ENCODE measurements at places on chromosomes 1 and 21.

GRCh38 chr1:46583494-46583893 lies 20.6 kb downstream of the MKNK1 start:
- no peak for DNase-seq
- H3K27ac ChIP-seq: no peak overlapping the region
- H3K4me1 ChIP-seq: peaks cover 2% of the 10 kb centered on the region
- H3K36me3 ChIP-seq: peaks cover 65% of the 10 kb centered on the region

GRCh38 chr1:243731301-243731891 lies 118.6 kb downstream of the AKT3 start:
- no peak overlapping the region for H3K27ac ChIP-seq
- no peak overlapping the region for H3K4me3 ChIP-seq
- H3K27me3 ChIP-seq: no peaks in the 10 kb centered on the region
- H3K36me3 ChIP-seq: peaks cover 17% of the 10 kb centered on the region

DNA sequence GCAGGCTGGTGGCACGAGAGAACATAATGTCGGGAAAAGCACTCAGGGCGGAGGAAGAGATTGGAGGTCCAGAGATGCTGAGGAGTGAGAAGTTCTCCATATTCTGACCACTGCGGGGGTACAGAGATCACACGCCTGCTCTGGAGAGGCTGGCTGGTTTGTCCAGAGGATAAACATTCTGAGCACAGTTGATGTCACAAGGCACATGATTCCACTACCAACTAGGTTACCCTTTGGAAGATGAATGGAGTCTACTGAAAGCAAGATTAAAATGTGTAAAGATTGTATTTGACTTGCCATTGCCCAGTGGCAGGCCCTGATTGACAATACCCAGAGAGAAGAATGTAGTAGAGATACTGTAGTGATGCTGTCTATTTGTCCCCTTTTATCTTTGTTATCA lies at the start of gene SPATA46:
Gene SPATA46 (minus strand): TSS at position 164 of the 400 bp plus-strand sequence. CDS start 64 bp downstream, at position 100.
- no peak for DNase-seq
- no peaks in the 10 kb centered on the region for H3K36me3 ChIP-seq
- H3K27ac ChIP-seq: no peak within 1 kb of the TSS
- H3K4me1 ChIP-seq: no peaks in the 10 kb centered on the region
- no peak within 1 kb of the TSS for H3K4me3 ChIP-seq
- H3K27me3 ChIP-seq: peaks cover 3% of the 10 kb centered on the region

DNA sequence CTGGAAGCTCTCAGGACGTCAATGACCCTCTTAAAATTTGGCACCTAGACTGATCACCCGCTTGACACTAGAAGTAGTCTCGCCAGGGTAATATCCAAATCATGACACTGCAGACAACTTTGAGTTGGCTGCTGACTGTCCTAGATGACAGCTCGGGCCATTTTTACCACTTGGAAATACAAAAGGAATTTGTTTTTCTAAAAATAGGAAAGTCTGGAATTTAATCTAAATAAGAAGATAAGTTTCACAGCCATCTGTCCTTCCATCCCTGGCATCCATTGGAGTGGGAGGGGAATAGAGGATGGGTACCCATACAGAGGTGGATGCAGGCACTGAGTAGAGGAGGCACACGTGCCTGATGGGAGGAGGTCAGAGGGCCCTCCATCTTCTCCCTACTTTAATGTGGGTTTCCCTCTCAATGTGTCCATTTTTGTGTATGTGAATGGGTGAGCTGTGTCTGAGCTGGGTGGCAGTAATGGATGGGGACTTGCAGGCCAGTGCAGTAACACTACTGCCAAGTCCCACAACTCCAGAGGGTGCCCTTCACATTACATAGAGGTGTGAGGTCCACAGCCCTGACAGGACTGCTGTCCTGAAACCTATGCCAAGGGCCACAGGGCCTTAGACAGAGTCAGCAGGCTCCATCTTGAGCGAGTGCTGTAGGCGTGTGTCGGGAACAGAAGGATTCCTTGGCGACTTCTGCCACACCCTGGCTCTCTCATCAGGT lies 104.8 kb upstream of the IPO9 start:
- H3K27me3 ChIP-seq: peaks cover 21% of the 10 kb centered on the region
- no peak overlapping the region for H3K4me3 ChIP-seq
- H3K27ac ChIP-seq: no peak overlapping the region
- peaks cover 2% of the 10 kb centered on the region for H3K4me1 ChIP-seq
- no peaks in the 10 kb centered on the region for H3K36me3 ChIP-seq
- no peak for DNase-seq

GRCh38 chr1:22949822-22950331 lies 22.8 kb downstream of the LACTBL1 start:
- no peak overlapping the region for H3K27ac ChIP-seq
- no peak for DNase-seq
- no peaks in the 10 kb centered on the region for H3K4me1 ChIP-seq
- peaks cover 27% of the 10 kb centered on the region for H3K27me3 ChIP-seq

- no peak for DNase-seq
- no peaks in the 10 kb centered on the region for H3K27me3 ChIP-seq
- peaks cover 12% of the 10 kb centered on the region for H3K4me1 ChIP-seq
- H3K4me3 ChIP-seq: no peak overlapping the region
- H3K36me3 ChIP-seq: peaks cover 5% of the 10 kb centered on the region
Observed at GRCh38 chr1:246417813-246418564, 89.1 kb downstream of the SMYD3 start.

DNA sequence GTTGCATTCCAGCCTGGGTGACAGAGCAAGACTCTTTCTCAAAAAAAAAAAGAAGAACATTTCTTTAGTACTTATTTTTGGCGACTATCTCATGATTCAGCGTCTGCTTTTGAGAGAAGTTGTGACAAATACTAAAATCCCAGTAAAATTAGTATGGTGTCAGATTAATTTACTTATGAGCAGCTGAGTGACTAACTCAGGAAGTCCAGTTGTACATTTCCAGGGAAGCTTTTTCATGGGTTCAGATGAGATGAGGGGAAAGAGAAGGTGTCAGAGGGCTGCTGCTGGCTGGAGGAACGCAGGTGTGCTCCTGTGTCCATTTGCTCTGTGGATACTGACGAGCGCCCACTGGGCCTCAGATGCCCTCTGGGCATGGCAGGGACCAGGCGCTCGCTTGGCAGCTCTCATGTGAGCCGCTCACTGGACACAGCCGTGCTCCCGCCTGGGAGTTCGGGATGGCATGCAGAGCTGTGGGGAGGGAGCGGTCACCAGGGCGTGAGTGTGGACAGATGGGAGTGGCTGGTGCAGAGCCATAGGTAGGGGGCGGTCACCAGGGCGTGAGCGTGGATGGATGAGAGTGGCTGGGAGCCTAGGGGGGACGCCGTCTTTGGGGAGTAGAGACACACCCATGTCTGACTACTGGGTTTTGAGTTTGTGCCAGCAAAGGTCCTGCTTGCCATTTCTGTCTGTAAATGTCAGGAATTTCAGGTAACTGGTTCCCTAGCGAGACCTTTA lies 55.0 kb downstream of the ADARB1 start:
- no peak for DNase-seq
- no peaks in the 10 kb centered on the region for H3K27me3 ChIP-seq
- peaks cover 16% of the 10 kb centered on the region for H3K36me3 ChIP-seq
- H3K4me1 ChIP-seq: peaks cover 74% of the 10 kb centered on the region

- H3K27me3 ChIP-seq: peaks cover 26% of the 10 kb centered on the region
- H3K4me3 ChIP-seq: no peak overlapping the region
- no peaks in the 10 kb centered on the region for H3K4me1 ChIP-seq
Observed at GRCh38 chr1:115813727-115814126, 27.2 kb downstream of the NHLH2 start.

DNA sequence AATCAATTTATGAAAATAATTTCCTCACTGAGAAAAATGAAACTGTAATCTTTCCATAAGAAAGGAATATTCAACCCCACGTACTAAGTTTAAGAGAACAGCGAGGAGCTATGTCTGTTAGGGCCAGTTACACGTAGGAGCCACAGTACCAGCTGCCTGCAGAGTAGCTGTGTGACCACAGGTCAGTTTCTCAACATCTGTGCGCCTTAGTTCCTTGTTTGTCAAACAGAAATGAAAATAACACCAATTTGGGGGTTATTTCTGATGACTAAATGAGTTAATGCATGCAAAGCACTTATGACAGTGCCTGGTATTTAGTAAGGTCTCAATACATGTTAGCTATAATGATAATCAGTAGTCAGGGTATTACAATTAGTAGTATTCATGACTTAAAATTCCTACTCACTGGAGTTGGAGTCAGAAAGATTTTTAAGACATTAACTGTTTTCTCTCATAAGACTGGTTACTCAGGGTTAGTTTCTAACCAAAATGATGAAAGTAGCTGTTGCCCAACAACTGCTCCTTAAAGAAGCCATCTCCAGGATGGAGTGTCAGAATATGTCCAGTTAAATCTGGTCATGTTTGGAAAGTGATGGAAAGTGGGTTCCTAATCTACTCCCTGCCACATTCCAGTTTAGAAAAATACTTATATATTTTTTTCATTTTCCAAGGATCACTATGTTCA lies 85.8 kb upstream of the ZNF648 start:
- no peak for DNase-seq
- H3K27ac ChIP-seq: no peak overlapping the region
- peaks cover 3% of the 10 kb centered on the region for H3K27me3 ChIP-seq
- H3K4me3 ChIP-seq: no peak overlapping the region
- H3K4me1 ChIP-seq: no peaks in the 10 kb centered on the region

DNA sequence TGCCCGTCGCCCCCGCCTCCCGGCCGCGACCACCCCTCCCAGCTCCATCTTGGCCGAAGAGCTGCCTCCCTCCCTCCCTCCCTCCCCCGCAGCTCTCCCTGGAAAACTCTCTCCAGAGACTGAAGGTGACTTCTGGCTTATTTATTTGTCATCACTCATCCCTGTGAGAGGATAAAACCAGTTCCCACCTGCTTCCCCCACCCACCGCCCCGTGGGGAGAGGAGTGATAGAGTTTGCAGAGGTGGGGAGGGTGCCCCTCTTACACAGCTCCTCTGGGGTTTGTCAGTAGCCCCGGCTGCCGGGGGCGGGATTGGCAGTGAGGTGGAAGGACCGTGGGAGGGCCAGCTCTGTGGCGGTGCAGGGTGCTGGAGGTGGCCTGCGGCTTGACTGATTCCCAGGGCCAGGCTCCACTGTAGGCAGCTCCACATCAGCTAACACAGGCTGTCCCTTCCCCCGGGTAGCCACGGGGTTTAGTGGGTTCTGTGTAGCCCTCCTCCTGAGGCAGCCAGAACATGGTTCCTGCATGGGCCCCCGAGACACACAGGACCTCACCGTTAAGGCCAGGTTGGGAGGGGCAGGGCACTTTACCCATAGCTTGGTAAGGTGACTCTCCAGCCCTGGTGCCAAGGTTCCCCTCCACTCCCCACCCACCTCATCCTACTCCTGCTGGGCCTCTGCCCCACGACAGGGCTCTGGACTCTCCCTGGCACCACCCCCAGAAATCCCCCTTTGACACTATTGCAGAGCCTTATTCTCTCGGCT lies 62.2 kb downstream of the ELK4 start:
- peak overlapping the region; percentile 41 for H3K4me3 ChIP-seq
- H3K4me1 ChIP-seq: peaks cover 6% of the 10 kb centered on the region
- no peak for DNase-seq
- H3K27ac ChIP-seq: no peak overlapping the region
- H3K36me3 ChIP-seq: no peaks in the 10 kb centered on the region
- peaks cover 42% of the 10 kb centered on the region for H3K27me3 ChIP-seq

DNA sequence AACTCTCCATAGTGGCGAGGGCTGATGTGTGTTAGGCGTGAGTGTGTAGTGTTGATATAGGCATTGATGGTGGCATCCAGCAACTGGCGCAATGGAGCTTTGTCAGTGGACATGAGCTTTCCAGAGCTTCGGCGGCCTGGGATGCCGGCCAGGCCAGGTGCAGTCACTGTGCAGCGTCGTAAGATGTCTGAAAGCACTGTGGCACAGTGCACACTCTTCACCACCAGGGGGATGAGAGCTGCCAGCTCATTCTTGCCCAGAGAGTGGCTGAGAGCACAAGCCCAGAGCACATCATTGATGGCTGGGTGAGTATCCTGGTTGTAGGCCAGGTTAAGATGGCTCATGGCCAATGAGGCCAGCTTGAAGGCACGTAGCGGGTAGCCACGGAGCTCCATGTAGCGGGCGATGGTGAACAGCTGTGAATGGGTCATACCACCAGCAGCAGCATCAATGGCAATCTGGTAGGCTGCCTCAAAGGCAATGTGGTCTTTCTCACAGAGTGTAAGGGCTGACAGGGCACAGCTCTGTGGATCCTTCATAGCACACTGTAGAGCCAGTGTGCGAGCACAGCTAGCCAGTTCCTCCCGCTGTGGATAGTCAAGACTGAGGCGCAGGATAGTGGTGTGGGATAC lies 6.7 kb downstream of the UROD start:
- no peaks in the 10 kb centered on the region for H3K27me3 ChIP-seq
- DNase-seq: no peak
- H3K27ac ChIP-seq: no peak overlapping the region
- H3K4me1 ChIP-seq: peaks cover 11% of the 10 kb centered on the region

GRCh38 chr1:54742282-54742681 lies 22.0 kb downstream of the PARS2 start:
- no peak overlapping the region for H3K4me3 ChIP-seq
- no peak overlapping the region for H3K27ac ChIP-seq
- DNase-seq: no peak

- peaks cover 18% of the 10 kb centered on the region for H3K27me3 ChIP-seq
- H3K27ac ChIP-seq: no peak overlapping the region
- no peak overlapping the region for H3K4me3 ChIP-seq
- peaks cover 28% of the 10 kb centered on the region for H3K4me1 ChIP-seq
- H3K36me3 ChIP-seq: peaks cover 2% of the 10 kb centered on the region
- DNase-seq: no peak
Observed at GRCh38 chr1:29232387-29232786, 1.7 kb upstream of the MECR start.

- no peak overlapping the region for H3K27ac ChIP-seq
- H3K36me3 ChIP-seq: no peaks in the 10 kb centered on the region
- H3K27me3 ChIP-seq: peaks cover 14% of the 10 kb centered on the region
- DNase-seq: no peak
- H3K4me1 ChIP-seq: no peaks in the 10 kb centered on the region
- no peak overlapping the region for H3K4me3 ChIP-seq
Observed at GRCh38 chr1:36675106-36675505, 192.4 kb upstream of the CSF3R start.

- no peak overlapping the region for H3K27ac ChIP-seq
- no peak for DNase-seq
- no peak overlapping the region for H3K4me3 ChIP-seq
- H3K4me1 ChIP-seq: peaks cover 11% of the 10 kb centered on the region
Observed at GRCh38 chr1:21703318-21703963, 34.3 kb upstream of the RAP1GAP start.

DNA sequence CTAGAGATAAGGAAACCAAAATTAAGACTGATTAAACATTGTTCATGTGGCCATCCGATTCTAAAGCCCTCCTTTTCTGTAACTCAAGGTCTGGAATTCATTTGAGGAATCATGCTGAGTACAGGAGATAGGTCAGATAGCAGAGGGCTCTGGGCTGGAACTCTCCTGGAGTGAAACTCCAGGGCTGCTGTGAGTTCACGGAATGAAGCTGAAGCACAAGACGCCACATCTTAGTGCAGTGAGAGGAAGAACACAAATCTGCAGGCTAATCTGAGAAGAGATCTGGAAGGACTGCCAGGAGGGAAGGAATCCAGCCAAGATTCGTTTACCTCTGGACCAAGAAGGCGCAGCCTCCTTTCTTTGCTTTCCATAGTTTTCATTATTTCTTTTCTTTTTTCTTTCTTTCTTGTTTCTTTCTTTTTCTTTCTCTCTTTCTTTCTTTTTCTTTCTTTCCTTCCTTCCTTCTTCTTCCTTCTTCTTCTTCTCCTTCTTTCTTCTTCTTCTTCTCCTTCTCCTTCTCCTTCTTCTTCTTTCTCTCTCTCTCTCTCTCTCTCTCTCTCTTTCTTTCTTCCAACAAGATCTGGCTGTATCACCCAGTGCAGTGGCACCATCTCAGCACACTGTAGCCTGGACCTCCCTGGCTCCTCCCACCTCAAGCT lies 74.8 kb upstream of the ATP1B1 start:
- no peaks in the 10 kb centered on the region for H3K4me1 ChIP-seq
- peaks cover 9% of the 10 kb centered on the region for H3K27me3 ChIP-seq
- no peak for DNase-seq
- no peak overlapping the region for H3K4me3 ChIP-seq
- H3K36me3 ChIP-seq: no peaks in the 10 kb centered on the region
